ENCODE measurements at places on chromosomes 16 and 17.
A peak's percentile ranks its signal among the peaks of the same experiment; 100 is the strongest.

- DNase-seq = no peak
Measured at GRCh38 chr17:39794249-39794970, 56.7 kb downstream of the GRB7 start.

DNA sequence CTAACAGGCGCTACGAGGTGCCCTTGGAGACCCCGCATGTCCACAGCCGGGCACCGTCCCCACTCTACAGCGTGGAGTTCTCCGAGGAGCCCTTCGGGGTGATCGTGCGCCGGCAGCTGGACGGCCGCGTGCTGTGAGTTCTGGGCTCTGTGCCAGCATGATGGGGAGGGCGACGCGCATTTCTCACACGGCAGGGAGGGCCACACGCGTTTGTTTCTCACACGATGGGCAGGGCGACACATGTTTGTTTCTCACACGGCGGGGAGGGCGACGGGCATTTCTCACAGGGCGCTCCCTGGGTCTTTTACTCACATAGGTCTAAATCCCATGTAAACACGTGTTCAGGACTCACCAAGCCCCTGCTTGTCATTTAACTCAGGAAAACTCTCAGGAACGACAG, 4.4 kb downstream of the GAA start:
- DNase-seq = no peak

GRCh38 chr17:56114469-56114868, 38.8 kb upstream of the ANKFN1 start:
- no peak for DNase-seq

- no peak for DNase-seq
Measured at GRCh38 chr16:89373355-89374110, 116.8 kb downstream of the ANKRD11 start.

DNA sequence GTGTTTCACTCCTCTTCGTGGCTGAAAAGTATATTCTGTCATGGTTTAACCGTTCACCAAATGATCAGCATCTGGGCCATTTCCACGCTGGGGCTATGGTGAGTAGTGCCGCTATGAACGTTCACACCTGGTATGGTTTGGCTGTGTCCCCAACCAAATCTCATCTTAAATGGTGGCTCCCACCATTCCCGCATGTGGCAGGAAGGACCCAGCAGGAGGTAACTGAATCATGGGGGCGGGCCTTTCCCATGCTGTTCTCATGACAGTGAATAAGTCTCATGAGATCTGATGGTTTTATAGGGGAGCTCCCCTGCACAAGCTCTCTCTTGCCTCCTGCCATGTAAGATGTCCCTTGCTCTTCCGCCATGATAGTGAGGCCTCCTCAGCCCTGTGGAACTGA, 45.7 kb upstream of the ZNF469 start:
- no peak for DNase-seq

DNA sequence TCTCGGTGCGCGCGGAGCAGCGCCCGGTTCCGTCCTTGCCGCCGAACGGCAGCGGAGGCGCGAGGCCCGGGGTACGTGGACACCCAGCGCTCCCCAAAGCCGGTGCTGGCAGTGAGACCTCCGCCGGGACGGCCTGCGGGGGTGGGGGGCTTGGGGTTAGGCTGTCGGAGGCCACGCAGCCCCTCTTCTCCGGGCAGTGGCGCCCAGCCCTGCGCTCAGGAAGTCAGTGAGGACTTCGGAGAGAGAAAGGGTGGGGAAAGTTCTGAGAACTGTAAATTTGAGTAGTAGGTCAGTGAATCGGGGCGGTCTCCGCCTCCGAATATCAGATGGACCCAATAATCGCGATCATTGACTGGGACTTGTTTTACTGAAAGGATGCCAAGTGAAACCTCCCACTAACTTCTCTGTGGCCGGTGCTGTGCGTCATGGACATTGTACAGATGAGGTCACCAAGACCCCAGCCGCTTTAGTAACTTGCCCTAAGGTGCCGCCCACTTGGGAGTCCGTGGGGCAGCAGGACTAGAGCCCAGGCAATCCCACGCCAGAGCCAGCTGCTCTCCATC, 468 bp downstream of the IL4R start:
- peak; percentile 77 for DNase-seq

DNA sequence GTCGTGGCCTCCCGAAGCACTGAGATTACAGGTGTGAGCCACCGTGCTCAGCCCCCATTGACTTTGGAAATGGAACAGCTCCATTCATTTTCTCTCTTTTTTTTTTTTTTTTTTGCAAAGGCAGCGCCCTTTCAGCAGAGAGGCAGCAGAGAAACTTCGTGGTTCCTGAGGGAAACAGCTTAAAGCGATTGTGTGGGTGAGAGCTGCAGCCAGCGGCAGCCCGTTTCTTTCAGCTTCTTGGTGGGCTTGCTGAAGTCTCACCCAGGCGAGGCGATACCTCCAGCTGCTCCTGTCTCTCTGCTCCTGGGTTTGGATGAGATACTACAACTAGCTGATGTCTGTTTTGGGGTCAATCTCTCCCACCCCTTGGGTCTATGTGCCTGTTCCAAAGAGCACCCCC, 7.7 kb downstream of the KDM8 start:
- DNase-seq = no peak

- DNase-seq = no peak
Measured at GRCh38 chr17:29621751-29622194, 939 bp downstream of the CORO6 start.

DNA sequence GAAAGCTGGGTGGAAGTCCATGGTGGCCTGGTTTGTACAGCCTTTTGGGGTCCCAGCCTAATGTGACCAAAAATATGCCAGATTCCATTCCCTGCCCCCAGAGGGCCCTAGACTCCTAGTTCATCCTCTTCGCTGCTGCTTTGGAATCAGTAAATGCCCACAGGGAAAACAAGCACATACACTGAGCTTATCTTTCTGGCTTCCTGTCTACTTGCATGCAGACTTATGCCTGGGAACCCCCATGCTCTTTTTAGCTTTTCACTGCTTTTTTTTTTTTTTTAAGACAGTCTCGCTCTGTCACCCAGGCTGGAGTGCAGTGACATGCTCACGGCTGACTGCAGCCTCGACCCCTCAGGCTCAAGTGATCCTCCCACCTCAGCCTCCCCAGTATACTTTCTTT, 6.2 kb upstream of the CD300LG start:
- no peak for DNase-seq

DNA sequence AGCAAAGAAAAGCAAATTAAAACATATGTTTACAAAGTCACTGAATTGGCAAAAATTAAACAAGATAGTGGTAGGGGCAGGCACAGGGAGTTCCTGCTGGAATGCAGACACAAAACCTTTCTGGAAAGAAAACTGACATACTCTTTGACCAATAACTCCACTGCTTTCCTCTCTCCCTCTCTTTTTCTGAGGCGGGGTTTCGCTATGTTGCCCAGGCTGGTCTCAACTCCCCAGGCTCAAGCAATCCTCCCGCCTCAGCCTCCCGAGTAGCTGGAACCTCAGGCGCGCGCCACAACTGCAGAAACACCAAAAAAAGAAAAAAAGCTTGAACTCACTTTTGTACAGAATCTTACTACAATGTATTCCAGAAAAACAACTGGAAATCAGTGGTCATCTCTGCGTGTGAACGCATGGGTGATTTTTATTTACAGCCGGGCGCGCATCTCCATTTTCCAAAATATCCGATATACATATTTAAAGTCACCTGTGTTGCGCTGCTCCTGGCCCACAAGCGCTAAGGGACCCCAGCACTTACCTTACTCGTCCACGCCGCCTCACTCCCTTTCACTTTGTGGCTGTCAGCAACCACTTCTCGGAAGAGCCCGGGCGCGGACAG, 480 bp downstream of the TXNL4B start:
- DNase-seq = peak; percentile 22
